ENCODE measurements at places on chromosomes 11 and 22.

DNA sequence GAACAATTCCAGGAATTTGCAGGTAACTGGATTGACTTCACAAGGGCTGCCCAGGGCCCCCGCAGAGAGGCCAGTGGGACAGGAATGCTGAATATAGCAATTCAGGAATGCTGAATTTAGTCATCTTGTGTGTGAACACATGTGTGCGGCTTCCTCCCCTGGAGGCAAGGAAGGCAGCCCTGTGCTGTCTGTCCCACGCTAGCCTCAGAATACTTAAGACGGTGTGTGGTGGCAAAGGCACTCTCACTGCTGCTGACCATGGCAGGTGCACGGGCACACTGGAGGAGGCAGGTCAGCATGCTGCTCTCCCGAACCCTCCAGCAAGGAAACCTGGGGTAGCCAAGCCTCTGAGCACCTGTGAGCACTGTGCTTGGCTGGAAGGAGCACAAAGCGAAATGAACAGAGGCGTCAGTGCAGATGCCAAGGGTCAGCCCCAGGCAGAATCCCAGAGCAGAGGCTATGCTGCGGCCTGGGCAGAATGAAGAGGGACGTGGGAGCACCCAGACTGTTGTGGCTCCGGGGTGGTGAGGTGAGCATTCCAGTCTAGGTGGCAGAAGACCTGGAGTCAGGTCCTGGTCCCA is 2.7 kb downstream of the GNAZ start:
- DNase-seq: no peak

DNA sequence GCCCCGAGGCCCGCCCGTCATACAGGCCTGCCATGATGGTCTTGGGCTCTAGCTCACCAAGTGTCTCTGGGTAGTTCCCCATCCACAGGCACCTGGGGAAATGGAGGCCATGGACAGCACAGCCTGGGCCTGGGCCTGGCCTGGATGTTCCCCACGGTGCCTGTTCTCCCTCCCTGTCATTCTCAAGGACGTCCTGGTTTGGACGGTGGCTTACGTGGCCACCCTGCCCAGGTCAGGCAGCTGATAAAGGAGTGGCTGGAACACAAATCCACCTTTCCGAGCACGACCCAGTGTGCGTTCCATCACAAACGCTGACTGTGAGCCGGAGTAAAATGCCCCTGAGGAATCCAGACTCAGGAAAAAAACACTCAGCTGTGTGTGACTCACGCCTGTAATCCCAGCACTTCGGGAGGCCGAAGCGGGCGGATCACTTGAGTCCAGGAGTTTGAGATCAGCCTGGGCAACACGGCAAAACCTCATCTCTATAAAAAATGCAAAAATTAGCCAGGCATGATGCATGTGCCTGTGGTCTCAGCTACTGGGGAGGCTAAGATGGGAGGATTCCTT is 41.2 kb upstream of the TESMIN start:
- DNase-seq: no peak

DNA sequence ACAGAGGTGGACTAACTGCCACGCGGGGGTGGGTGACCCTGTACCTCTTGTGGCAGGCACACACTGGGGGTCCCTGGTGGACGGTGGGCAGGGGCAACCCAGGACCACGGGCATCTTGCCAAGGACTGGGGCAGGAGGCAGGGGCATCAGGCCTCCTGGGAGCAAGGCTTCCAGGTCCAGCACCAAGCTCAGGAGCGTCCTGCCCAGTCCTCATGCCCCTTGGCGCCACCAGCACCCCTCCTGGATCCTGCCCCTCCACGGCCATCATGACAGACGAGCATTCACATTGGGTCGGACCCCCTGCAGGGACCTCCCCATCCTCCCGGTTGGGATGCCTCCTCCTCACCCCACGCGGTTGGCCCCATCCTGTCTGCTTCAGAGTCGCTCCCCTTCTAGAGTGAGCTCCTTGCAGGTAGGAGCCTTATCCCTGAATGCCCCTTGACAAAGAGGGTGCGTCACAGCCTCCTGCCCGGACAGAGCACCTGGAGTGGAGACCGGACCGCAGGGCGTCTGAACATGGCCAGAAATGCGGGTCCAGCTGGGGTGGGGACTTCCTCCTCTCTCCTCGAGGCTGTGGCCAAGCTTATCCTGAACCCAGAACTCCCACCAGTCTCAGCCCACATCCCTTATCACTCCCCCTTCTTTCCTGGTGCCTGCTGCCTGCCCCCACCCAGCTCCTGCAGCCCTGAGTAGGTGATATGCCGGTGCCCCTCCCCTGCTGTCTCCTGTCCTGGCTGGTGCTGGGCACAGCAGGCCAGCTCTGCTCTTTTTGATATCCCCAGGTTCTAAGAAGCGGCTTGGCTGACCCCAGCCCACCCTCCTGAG is 40.3 kb downstream of the IGF2 start:
- no peak for DNase-seq

GRCh38 chr22:30782613-30783012 is 87.9 kb downstream of the OSBP2 start:
- DNase-seq: no peak

DNA sequence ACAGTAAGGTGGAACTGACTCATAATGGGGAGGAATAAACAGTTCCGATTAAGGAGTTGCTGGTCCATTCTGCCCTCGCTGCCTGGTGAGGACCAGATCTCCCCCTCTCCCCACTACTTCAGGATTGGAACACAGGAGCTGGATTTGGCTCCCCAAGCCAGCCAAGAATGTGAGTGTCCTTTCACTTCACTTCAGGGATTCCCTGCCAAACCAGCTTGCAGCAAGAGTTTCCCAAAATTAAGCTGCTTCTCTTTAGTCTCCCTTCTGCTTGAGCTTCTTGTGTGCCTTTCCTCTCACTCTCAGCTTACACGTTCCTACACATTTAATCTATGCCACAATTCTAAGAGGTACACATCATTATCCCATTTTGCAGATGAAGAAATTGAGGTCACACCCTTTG is 234.1 kb downstream of the BUD13 start:
- no peak for DNase-seq

- no peak for DNase-seq
Observed at GRCh38 chr11:48041877-48042695, 61.7 kb downstream of the PTPRJ start.

DNA sequence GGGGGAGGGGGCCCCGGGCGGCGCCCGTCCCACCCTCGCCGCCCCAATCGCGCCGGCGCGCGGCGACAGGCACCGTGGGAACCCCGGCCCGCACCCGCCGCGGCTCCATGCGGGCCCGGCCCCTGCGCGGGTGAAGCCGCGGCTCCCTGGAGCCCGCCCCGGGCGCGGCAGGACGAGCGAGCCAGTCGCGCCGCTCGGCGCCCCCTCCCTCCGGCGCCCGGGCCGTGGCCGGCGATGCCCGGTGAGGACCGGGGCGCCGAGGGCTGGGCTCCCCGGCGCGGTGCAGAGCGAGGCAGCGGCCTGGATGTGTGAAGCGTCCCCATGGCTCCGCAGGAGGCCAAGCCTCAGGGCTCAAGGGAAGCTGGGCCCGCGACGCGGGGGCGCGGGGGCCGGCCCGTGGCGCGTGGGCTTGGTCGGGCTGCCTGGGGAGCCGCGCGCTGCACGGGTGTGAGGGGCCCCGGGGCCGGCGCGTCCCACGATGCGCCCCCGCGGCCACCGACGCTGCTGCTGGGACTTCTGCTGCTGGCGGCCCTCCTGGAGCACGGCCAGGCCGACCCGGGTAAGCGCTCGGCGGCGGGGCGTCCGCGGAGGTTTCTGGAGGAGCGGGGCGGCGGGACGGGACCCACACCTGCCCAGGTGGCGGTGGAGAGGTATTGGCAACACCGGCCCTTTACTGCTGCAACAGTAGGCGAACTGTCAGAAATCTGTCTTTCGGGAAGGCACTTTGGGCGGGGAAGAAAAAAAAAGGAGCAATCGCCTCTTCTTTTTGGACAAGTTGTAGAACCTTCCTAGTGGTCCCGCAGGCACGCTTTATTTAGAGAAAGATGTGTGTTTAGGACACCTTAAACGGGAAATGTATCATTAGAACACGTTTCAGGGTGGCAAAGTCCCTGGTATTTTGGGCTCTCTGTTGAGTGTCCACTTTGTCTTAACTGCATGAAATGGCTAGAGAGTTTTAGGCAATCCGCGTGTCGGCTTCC is 119.4 kb downstream of the HIPK3 start:
- no peak for DNase-seq

GRCh38 chr11:77407613-77408012 is 66.3 kb downstream of the PAK1 start:
- DNase-seq: no peak

GRCh38 chr11:117180661-117181585 is 2.4 kb downstream of the SIDT2 start:
- peak; percentile 24 for DNase-seq

- no peak for DNase-seq
Observed at GRCh38 chr11:47183031-47183856, 3.0 kb downstream of the PACSIN3 start.

DNA sequence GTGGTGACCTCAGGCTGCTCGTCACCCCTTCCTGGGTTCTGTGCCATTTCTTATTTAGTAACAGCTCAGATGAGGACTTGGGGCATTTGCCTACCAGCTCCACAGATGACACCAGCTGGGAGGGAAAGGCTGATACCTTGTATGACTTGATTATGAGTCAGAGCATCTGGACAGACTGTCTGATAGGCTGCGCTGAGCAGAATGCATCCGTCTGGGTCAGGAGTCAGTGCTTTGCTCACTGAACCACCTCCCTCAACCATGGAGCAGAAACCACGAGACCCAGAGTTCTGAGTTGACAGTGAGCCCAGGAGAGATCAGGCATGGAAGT is 6.8 kb downstream of the ST14 start:
- no peak for DNase-seq

DNA sequence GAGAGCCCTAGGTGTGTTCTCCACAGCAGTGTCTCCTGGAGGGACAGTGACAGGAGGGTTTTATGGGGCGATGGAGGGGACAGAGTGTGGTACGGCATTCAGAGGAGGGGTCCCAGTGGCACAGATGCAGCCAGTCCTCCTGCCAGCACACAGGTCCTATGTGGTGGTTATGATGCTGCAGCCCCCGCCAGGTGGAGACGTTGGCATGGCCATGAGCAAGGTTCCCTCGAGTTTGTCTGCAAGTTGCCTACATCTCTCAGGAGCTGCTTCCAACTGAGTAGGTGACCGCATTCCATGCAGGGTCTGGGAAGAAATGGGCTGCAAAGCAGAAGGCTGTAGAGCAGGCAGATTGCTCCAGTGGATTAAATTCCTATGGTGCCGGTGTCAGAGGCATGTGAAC is 646.0 kb downstream of the TBC1D22A start:
- no peak for DNase-seq

GRCh38 chr11:65316227-65317024 is 1.8 kb downstream of the CDC42EP2 start:
- no peak for DNase-seq

- DNase-seq: no peak
Observed at GRCh38 chr11:72643547-72643946, 30.7 kb downstream of the PDE2A start.

DNA sequence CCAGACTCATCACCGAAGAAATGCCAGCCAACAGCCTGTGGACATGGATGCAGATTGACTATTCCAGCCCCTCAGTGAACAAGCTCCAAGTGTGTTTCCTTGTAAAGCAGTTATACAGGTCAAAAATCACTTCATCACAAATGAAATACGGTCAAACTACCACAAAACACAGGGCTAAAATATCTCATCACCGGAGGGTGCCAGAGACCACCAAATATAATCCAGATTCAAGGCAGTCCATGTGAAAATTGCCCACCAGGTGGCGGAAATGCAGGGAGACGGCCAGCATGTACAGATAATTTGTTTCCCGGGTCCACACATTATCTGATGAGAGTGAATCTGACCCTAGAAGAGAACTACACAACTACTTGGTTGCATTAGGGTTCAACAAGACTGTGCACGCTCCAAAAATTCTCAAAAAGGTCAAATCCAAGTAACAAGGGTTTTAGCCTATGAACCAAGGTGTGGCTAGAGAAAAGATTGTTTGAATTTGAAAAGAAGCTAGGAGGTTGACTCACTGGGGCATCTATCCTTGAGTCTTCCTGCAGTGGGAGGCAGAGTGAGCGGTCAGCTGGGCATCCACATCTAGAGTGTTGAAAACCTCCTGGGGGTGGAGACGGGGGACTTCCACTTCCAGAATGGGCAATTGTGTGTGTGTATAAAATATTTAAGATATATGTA is 71.7 kb downstream of the IGLL5 start:
- peak; percentile 63 for DNase-seq

DNA sequence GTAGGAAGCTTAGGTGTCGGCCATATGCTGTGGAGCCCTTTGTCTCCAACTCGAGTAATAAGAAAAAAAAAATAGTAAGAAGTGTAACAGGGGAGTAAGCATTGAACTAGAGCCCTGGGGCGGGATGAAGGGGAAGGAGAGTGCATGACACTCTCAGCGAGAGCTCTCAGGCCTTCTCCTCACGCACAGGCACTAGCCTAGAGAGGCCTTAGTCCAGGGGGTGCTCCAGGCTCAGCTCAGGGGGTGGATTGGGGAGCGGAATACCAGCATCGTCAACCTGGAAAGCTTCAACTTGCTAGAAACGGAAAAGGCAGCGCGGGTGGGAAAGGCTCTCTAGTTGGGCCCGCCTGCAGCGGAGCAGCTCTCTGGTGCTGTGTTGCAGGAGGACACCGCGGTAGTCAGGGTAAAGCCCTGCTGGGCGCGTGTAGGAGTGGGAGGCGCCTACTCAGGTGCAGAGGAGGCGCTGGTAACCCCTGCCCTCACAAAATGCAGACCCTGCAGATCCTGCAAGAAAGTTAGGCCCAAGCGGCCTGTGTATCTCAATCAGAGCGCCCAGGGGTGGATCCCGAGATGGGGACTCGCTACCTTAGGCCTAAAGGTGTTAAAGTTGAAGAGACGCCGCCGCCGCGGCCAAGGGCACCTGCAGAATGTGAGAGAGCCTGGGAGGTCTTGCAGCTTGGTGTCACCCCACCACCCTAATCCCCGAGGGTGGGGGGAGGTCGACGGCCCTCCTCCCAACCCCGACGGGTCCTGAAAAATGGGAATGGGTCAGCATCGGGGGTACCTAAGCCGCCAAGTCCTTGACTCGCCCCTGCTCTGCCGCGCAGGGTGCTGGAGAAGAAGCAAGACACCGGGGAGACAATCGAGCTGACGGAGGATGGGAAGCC is 2.8 kb downstream of the SLC17A6 start:
- no peak for DNase-seq

DNA sequence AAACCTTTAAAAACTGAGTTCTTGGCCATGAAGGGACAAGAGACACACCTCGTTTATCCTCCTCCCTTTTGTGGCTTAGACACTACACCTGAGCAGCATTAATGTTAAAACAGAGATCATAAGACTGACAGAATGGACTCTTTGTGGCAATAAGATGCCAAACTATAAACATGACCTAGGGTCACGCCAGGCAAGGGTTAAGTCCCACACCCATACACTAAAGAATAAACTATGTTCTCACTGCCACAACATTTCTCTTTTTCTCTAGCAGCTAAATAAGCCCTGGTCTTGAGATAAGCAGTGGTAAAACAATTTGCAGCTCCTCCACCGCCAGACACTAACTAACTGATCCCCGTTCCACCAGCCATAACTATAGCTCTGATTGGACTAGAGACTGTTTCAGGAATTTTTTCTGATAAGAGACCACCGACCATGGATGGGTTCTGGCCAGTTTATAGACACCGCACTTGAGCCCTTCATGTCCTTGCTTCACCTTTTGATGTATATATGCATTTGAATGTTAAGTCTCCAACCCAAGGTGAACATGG is 4.9 kb upstream of the SLCO2B1 start:
- no peak for DNase-seq

Measured in naive thymus-derived CD8-positive, alpha-beta T cell (primary cell).